Left lung (tissue), 14 donors: ENCODE measurements at places on chromosomes 7 and 10. TPM values are rescaled to one million over a fixed set of nuclear protein-coding genes. Genes with fewer than 3 reads are reported as not detected.

DNA sequence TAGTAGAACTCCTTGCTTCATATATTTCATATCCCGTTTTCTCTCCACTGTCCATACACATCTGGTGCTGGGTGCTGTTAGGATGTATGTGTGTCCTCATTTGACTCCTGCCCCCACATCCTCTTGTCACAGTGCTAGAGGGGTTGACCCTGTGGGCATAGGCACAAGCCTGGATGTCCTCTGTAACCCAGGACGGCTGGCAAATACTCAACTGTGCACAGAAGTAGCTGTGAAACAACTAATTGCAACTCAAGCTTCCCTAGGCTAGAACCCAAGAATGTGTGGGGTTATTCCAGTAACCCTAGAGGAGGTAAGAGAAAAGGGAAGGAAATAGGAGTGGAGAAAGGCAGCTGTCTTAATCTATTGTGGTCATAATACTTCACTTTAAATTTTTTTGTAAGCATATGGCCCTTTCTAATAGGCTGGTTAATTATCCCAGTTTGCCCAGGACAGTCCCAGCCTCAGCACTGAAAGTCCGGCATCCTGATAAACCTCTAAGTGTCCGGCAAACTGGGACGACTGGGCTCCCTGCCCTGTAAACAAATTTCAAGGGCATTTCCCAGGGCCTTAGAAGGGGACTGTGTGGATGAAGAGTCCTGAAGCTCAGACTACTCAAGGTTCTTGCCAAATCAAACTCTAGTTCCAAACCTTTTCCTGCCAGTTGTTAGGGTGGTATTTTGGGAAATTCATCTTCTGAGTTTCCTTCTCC lies 283.2 kb upstream of the CELF2 start:
- DNase-seq, result no peak

GRCh38 chr7:22853138-22853537 lies 30.5 kb upstream of the TOMM7 start:
- DNase-seq, result no peak

GRCh38 chr7:64300641-64301405 lies 12.9 kb upstream of the ZNF736 start:
- DNase-seq, result no peak

DNA sequence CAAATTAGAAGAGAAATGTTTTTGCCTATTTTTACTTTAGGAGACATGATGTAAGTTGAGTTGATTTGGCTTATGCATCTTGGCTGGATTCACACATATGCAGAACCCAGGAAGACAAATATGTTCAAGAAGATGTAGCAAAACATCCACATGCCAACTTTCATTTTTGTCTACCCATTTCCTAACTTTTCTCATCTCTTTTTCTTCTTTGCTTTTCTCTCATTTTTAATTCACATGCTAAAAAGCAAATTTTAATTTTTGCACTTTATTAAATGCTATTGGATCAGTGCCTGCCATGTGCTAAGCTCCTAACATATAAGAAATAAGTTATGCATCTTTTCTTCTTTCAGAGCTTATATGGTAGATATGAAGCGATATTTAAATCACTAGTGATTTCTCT lies 143.7 kb upstream of the GRM3 start:
- no peak for DNase-seq

- DNase-seq, result no peak
Observed at GRCh38 chr7:77409005-77409738, 7.0 kb downstream of the GSAP start.

DNA sequence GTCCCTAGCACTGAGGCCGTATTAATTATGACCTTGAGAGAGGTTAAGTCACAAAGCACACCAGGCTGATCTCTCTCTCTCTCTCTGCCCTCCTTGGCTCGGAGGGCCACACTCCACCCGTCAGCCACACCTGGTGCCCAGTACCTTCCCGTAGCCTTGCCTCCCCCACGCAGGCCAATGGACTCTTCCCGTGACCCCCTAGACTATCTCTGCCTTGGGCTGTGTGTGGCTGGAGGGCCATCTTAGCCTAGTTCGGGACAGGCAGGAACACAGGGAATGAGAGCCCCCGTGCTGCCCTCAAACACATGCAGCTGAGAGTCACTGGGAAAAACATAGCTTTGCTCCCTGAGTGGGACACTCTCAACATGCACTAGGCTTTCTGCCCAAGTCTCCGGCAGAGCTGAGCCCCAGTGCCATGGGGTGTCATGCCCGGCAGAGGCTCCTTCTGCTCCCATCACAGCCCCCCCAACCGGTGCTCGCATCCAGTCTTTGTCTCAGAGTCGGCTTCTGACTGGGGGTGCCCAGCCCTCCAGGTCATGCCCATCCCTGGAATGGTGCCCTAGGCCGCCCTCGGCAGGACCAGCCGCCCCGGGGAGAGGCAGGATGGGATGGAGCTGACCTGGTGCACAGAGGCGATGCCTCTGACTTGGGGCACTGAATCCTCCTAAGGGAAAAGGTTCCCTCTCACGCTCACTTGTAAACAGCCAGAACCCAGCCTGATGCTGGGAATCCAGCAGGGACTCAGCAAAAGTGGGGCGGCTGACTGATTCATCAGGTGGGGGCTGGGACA lies 63.0 kb downstream of the TCERG1L start:
- DNase-seq, result no peak

The POLR2J gene
- polyA plus RNA-seq, result 30.9 TPM

The COL26A1 gene
- 7.3 TPM for polyA plus RNA-seq
